ENCODE measurements at places on chromosomes 2 and 18. TPM values are rescaled to one million over a fixed set of nuclear protein-coding genes. Genes with fewer than 3 reads are reported as not detected.

DNA sequence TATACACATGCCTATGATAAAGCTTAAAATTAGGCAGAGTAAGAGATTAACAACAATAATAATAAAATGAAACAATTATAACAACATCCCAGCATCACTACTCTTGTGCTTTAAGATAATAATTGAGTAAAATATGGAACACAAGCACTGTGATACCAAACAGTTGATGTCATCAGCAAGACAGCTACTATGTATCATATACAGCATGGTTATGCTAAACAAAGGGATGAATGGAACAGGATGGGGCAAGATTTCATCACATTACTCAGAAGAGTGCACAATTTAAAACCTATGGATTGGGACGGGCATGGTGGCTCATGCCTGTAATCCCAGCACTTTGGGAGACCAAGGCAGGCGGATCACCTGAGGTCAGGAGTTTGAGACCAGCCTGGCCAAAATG, 1221.0 kb downstream of the SUCLG1 start:
- DNase-seq = no peak

- DNase-seq = peak; percentile 53
Measured at GRCh38 chr2:175030380-175031271, 25.4 kb upstream of the CHN1 start.

GRCh38 chr2:164655336-164655735, 34.1 kb upstream of the GRB14 start:
- no peak for DNase-seq

DNA sequence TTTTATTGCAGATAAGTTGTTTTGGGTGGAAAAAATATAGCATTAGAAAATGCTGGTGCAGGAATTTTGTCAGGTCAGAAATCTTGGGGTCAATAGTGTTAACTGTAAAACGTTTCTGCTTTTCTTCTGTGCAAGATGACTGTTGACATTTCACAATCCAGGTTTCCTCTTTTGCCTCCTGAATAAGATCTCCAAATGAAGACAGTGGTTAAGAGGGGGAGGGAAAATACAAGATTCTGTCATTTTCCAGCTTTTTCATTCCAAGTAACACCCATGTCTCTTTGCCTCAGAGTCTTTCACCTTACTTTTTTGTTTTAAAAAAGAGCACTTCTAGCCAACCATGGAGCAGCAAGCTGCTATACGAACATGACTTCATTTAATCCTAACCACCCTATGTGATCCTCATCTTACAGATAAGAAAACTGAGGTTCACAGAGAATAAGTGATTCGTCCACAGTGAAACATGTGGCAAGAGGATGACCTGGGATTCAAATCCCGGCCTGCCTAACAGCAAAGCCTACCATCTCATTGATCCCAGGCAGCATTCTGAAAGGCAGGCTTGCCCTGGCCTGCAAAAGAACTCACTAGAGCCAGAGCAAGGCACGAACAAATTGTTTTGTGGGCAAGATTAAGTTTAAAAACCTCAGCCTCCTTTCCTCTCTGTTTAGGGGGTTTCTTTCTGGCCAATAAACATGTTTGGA, 3.0 kb downstream of the PLEK start:
- no peak for DNase-seq

DNA sequence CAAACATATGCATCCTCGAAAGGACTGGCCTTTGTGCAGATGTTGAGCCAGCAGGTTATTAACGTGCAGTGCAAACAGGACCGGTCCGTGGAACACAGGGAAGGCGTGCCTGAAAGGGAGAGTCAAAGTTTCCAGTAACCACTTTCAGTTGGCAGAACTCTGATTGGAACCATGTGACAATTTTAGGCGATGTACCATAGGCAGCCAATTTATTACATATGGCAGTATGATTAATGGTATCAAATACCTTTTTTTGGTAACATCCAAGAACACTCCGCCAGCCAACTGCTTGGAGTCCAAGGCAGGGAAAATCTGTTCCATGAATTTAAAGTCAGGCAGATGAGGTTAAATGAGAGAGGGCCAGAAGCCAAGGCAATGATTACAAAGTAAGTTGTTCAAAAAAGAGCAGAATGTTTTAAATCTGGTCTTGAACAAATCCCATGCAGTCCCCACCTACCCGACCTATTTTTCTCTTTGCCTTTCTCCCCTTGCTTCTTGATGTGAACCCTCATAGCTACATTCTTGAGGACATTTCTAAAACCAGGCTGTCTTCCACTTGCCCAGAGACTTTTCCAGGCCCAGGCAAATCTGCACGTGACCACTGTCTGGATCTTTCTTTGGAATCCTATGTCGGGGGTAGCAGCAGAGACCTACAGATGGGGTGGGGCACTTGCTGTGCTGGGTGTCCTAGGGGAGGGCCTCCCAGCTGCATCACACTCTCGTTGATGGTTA, 351.7 kb downstream of the HRH4 start:
- DNase-seq = no peak

DNA sequence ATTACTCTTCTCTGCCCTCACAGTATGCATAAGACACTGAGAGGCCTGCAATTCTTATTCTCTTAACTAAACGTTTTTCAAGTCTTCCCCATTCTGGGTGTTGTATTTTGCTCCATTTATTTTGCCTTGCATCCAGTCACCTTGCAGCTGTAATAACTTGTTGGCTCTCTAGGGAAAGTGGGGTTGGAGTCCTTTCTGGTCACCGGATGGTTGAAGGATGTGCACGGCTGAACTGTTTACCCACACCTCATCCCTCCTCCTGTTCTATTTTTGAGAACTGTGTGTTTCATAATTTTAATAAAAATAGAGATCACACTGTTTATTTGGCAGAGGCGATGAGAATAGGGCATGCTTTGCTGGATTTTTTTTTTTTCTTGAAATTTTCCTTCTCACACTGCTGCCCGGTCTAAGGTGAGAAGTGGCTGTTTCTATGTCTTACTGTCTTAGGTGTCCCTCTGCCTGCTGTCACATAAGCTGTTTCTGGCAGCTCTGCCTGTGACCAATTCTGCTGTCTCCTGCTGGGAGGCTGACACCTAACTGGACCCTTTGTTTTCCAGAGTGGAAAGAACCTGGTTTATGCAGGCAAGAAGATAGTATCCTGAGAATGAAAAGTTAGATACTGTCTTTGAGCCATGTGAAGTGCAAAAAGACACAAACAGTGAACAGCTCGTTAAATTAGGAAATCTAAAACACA, 342.6 kb downstream of the DPP10 start:
- no peak for DNase-seq

- no peak for DNase-seq
Measured at GRCh38 chr2:147416099-147416498, 428.7 kb upstream of the ACVR2A start.

DNA sequence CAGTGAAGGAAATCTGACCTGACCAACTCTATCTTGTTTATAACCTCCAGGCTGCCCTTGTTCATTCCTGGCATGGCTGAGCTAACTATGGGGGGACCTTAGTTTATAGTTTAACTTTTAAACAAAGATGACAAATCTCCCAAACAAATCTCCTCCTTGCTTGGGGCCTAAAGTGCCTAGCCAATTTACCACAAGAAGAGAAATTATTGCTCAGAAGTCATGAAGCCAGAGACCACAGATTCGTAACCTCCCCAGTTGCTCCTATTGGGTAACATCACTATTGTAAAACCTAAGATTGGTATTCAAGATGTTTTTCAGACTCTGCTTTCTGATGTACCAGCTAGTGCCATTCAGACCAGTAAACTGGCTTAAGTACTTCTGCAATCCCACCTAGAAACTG, 649.4 kb upstream of the SLC8A1 start:
- DNase-seq = no peak

DNA sequence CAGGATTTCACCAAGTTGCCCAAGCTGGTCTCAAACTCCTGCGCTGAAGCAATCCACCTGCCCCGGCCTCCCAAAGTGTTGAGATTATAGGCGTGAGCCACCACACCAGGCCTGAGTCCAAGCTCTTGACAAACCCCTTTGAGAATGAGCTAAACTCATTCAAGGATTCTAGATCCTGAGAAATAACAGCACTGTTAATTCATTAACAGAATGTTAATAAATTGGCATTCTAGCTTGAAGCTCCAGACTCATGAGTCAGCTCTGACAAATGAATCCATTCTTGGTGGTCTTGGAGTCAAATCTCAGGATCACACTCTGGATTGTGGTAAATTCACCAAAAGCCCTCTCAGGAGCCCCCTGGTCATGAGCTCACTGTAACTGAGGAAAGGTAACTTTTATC, 1.8 kb downstream of the NARS1 start:
- DNase-seq = no peak

- DNase-seq = no peak
Measured at GRCh38 chr2:227460070-227460485, 11.9 kb upstream of the AGFG1 start.

- DNase-seq = no peak
Measured at GRCh38 chr2:38932586-38932985, 42.9 kb downstream of the ARHGEF33 start.

- DNase-seq = peak; percentile 40
Measured at GRCh38 chr2:209208211-209208610, 215.6 kb upstream of the MAP2 start.

DNA sequence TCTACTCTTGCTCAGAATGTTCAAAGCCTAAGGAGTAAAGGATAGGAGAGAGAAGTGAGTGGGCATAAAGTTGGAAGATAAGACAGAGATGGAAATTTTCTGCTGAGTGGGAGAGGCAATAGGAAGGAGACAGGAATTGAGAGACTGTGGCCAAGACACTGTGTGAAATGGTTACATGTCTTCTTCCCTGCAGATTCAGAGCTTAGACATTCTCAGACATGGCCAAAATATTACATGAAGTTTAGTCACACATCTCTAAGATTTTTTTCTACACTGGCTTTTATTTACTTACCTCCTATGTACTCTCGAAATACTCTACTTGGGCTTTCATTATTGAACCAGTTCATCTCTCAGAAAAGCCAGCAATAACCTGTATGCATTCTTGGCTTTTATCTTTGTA, 363.0 kb upstream of the FANCL start:
- DNase-seq = no peak

DNA sequence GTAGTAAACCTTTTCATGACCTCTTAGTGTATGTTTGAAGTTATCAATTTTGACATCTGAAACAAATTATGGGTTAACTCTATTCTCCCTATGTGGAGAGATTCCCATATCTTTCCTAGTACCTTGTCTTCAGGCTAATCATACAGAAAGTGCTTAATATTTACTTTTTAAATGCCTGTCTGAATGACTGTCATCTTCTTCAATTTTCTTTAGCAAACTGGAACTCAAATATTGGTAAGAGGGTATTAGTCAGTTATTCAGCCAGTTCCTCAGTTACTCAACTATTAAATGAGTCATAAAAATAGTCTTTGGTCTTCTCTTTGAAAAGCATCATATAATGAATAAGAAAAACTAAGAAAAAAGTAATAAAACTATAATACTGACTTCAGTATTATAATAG, 1038.0 kb upstream of the PIK3C3 start:
- DNase-seq = no peak

DNA sequence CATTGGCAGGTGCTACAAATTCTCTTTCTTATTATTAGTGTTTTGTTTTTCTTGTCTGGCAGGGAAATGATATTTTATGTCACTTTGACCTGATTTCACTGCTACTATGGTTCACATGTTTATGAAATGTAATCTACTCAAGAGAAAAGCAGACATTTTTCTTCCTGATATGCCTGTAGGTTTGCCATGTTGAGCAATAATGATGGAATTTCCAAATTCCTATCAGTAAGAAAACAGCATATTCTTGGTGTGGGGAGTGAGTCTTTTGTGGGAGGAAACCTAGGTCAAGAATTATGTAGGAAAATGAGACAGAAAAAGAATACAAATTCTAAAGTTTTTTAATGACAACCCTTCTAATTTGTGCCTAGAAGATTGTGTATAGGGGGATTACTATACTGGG, 356.4 kb downstream of the SLC4A3 start:
- DNase-seq = no peak

DNA sequence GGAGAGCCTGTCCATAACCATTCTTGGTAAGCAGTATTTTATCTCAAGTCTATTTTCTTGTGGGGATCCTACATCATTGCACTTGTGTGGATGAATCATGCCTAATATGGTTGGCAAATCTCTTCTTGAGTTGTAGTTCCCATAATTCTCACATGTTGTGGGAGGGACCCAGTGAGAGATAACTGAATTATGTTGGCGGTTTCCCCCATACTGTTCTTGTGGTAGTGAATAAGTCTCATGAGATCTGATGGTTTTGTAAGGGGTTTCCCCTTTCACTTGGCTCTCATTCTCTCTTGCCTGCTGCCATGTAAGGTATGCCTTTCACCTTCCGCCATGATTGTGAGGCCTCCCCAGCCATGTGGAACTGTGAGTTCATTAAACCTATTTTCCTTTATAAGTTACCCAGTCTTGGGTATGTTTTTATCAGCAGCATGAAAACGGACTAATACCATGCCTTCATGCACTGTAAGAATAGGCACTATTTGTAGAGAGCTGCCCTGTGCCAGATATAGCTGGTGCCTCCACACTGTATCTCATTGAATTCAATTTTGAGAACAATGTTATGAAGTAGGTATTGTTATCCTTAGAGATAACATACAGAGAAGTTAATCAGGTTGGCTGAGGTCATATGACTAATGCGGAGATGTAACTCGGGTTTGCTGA, 148.3 kb downstream of the PLCL1 start:
- no peak for DNase-seq

DNA sequence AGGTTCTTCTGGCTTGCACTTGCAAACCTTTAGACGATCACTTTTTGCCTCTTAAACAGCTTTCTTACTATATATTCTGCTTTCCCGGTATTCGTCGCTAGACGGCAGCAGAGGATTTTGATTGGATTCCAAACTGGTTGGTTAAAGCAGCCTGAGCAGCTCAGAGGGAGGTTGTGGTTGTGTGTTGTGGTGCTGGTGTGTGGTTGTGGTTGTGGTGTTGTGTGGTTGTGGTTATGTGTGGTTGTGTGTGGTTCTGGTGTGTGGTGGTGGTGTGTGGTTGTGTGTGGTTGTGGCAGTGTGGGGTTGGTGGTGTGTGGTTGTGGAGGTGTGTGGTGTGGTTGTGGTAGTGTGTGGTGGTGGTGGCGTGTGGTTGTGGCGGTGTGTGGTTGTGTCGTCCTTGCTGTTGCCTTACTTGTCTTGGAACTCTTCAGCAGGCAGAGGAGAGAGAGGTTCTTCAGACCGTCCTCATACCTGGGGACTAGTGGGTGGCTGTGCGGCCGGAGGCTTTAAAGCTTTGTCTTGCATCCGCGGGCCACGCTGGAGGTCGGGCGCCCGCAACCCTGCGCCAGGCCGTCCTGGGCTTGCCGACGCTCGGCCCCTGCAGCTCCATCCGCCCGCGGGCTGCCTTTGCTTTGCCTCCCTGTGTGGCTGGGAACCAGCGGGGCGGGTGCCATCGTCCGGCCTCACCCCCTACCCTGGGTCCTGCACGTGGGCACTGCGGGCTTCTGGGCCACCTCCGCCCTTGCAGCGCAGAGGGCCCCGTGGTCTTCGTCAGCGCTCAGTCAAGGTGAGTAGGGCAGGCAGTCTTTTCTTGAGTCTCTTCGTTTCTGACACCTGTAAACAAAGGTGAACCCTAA, 190.8 kb downstream of the ARHGAP28 start:
- DNase-seq = no peak

The REG3G gene
- total RNA-seq = not detected

The CACNB4 gene
- 0.21 TPM for total RNA-seq

The ZFP36L2 gene
- total RNA-seq = 103 TPM

The GPR45 gene
- total RNA-seq = not detected

The IFIH1 gene
- 2.7 TPM for total RNA-seq
